ENCODE measurements at places on chromosomes 11 and 22. TPM values are rescaled to one million over a fixed set of nuclear protein-coding genes. Genes with fewer than 3 reads are reported as not detected.

GRCh38 chr11:126880872-126881271, 119.7 kb downstream of the KIRREL3 start:
- H3K27ac ChIP-seq: no peak overlapping the region
- H3K36me3 ChIP-seq: no peaks in the 10 kb centered on the region
- H3K27me3 ChIP-seq: no peaks in the 10 kb centered on the region
- no peak overlapping the region for H3K4me3 ChIP-seq
- H3K4me1 ChIP-seq: no peaks in the 10 kb centered on the region

GRCh38 chr22:31142285-31142684, 2.0 kb upstream of the PLA2G3 start:
- peaks cover 17% of the 10 kb centered on the region for H3K4me1 ChIP-seq
- H3K36me3 ChIP-seq: no peaks in the 10 kb centered on the region
- no peak for DNase-seq
- no peak overlapping the region for H3K27ac ChIP-seq
- no peaks in the 10 kb centered on the region for H3K27me3 ChIP-seq

OR52H1 gene
- total RNA-seq: not detected

GRCh38 chr11:1241706-1242105, 18.8 kb downstream of the MUC5B start:
- H3K27me3 ChIP-seq: no peaks in the 10 kb centered on the region
- DNase-seq: no peak
- no peak overlapping the region for H3K27ac ChIP-seq
- no peak overlapping the region for H3K4me3 ChIP-seq
- H3K4me1 ChIP-seq: no peaks in the 10 kb centered on the region

GRCh38 chr11:123065621-123066020, 3.7 kb upstream of the HSPA8 start:
- H3K27ac ChIP-seq: no peak overlapping the region
- no peak for DNase-seq
- peaks cover 6% of the 10 kb centered on the region for H3K36me3 ChIP-seq
- H3K27me3 ChIP-seq: no peaks in the 10 kb centered on the region
- no peak overlapping the region for H3K4me3 ChIP-seq

- H3K36me3 ChIP-seq: no peaks in the 10 kb centered on the region
- no peak overlapping the region for H3K4me3 ChIP-seq
- no peak overlapping the region for H3K27ac ChIP-seq
- no peak for DNase-seq
Measured at GRCh38 chr22:45218976-45219375, 21.7 kb downstream of the KIAA0930 start.

GRCh38 chr11:131195661-131196517, 174.5 kb upstream of the NTM start:
- H3K36me3 ChIP-seq: no peaks in the 10 kb centered on the region
- H3K4me1 ChIP-seq: no peaks in the 10 kb centered on the region
- DNase-seq: no peak
- no peaks in the 10 kb centered on the region for H3K27me3 ChIP-seq
- no peak overlapping the region for H3K27ac ChIP-seq

- no peak within 1 kb of the TSS for H3K27ac ChIP-seq
- no peak for DNase-seq
- H3K4me3 ChIP-seq: no peak within 1 kb of the TSS
Measured at GRCh38 chr11:59473015-59473414, at the start of gene OR4D10. Gene OR4D10 (plus strand): TSS chr11:59473315. CDS start chr11:59477430, 4,115 bp downstream.

CHADL gene
- total RNA-seq: 0.84 TPM

GRCh38 chr11:70365544-70365927, 32.8 kb upstream of the CTTN start:
- H3K4me1 ChIP-seq: no peaks in the 10 kb centered on the region
- H3K27me3 ChIP-seq: no peaks in the 10 kb centered on the region
- no peak overlapping the region for H3K27ac ChIP-seq

CHRM1 gene
- total RNA-seq: not detected
